Stimulated activated CD8-positive, alpha-beta memory T cell treated with anti-CD3 and anti-CD28 coated beads, Interleukin-7, amount 100 ng/mL, for 1 hour (primary cell): ENCODE measurements at places on chromosomes 11 and 22.

DNA sequence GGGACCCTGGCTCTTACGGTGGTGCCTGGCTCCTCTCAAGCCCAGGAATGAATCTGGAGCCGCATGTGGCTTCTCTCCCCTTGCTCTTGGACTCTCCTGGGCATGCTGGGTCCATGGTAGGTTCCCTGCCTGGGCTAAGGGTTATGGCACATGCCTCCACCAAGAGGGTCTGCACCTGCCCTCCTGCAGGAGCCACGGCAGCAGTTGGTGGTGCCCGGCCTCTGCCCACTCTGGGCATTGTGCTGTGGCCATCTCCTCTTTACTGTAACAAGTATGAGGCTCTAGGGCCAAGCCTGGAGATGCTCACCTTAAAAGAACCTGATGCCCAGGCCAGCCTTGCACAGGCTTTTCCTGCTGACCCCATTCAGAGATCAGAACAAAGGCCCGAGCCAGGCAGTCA is 104.0 kb upstream of the PITPNB start:
- DNase-seq = no peak

DNA sequence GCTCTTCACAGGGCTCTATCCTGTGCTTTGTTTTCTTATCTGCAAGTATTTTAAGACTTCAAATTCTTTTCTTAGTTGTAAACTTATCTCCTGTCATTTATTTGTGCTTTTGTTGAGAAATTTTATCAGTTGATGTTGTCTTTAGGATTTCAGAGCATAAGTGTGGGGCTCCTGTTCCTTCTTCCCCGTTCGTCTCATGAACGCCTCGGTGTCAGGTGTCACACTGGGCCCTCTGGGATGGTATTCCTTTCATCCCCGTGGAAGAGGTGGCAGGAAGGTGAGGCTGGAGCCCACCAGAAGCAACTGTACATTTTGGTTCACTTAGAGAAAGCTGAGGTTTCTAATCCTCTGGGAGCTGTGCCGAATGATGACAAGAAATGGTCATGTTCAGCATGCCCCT is 17.9 kb downstream of the NADSYN1 start:
- DNase-seq = no peak

DNA sequence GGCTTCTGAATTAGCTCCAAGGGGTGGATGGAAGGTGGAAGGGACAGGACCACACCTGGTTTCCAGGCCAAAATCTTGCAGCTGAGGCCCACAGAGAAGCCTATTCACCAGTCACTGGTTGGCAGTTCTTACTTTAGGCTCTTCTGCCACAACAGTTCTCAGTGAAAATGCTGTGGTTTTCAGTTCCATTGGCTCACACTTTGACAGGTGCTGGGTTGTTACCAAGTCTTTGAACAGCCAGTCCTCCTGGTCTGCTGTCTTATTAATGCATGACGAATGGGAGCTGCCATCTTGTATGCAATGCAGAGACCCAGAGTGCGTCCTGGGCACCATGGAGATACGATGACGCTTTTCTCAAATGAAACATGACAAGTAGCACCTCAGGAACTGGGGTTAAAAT is 232.0 kb upstream of the ZBED5 start:
- no peak for DNase-seq

DNA sequence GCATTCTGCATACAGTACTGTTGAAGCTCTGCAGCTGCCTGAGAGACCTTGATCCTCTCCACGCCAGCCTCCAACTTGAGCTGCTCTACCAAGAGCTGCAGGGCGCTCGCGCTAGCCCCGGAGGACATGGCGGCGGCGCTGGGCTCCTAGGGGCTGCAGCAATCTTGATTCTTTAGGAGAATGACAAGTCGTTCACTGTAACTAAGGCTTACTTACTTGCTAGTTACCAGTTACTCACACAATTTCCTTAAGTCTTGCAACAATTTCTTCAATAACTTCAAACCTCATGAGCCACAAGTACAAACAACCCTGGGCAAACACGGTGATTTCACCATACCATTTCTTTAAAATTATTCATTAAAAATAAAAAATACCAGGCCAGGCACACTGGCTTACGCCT is 21.9 kb downstream of the SBF2 start:
- DNase-seq = no peak

DNA sequence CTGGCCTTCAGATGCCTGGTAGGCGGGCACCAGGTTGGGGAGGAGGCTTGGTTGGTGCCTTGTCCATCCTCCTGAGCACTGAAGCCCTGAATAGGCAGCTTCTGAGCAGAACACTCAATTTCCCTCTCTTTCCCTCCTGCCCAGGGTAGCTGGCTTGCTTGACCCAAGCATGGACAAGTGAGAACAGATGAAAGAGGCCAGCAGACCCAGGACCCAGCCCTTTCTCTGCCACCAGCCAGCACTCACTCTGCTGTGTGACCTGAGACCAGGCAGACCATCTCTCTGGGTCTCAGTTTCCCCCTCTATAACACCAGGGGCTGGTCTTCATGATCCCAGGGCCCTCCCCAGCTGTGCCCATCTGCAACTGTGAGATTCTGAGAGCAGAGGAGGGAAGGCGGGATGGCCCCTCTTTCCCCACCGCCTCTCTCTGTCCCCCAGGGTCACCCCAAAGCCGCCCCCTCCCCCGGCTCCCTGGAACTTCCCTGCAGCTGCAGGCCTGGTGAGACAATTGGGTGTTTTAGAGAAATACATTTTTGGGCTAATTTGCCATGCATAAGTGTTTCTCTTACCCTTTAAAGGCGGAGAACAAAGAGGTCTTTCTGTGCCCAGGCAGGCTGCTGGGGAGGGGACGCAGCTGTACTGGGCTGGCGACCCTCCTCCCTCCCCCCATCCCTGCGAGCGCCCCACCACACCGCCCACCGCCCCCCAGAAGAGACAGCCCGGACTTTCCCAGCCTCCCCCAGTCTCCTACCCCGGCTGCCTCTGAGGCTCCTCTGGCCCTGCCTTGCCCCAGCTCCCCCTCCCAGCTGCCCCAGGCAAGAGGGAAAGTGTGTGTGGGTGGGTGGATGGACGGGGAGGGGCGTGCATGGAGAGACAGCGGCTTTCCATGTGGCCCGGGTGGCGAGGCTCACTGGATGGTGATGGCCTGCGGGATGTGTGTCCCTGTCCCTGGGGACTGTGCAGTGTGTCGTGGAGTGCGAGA is 30.8 kb upstream of the PICK1 start:
- DNase-seq = no peak

GRCh38 chr11:110022548-110022947 is 70.6 kb upstream of the ZC3H12C start:
- no peak for DNase-seq

- DNase-seq = no peak
Observed at GRCh38 chr11:60498399-60498798, 5.8 kb downstream of the MS4A12 start.

GRCh38 chr11:46489656-46490560 is 98.3 kb upstream of the CHRM4 start:
- no peak for DNase-seq

DNA sequence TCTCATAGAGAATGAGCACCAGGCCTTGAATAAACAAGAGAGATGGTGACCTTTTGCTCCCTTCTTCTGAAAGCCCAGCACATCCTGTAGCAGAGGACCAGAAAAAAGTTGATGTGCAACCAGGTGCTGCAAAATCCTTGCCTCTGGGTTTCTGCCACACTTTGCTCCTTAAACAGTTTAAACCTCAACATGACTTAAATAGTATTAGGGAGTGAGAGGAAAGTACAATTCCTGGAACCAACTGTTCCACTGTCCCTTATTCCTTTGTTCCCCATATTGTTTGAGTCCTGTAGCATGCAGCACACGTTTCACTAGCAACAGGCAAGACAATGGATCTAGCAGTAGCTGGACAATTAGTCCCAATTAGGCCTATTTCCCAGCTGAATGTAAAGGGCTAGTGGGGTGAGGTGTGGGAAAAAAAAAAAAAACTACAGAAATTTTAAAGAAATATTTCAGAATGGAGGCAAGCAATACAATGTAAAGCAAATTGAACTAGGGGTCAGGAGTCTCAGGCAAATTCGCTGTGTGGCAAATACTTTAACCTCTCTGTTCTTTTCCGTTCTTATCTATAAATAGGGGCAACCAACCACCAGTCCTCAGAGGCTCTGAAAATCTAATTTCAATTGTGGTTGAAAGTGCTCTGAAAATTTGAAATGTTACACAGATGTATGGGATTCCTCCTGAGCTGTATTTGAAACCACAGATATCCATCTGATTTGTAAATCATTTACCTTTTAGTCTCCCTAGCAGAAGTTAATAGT is 6.6 kb downstream of the MPPED2 start:
- no peak for DNase-seq

- no peak for DNase-seq
Observed at GRCh38 chr11:114166897-114167323, 107.4 kb downstream of the ZBTB16 start.

GRCh38 chr22:19214078-19214473 is 35.5 kb upstream of the SLC25A1 start:
- DNase-seq = no peak

- DNase-seq = no peak
Observed at GRCh38 chr11:79236541-79236971, 204.3 kb downstream of the TENM4 start.

DNA sequence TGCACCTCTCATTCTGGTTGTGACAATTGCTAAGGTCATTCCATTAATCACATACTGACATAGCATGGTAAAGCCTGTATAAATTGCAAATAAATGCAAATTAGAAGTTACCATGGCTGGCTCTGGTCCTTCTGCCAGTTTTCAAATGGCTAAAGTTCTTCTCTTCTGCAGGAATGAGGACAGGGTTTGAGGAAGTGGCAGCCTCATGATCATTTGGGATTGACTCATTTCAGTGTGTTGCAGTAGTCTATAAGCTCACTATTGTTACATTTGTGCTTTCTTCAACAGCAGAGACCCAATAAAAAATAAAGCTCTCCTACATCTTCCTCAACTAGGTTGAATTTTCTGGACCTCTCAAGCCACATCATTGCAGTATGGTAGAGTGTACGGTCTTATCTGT is 60.3 kb downstream of the NECTIN1 start:
- DNase-seq = no peak

- DNase-seq = no peak
Observed at GRCh38 chr22:17237038-17237668, 17.9 kb upstream of the ADA2 start.

- no peak for DNase-seq
Observed at GRCh38 chr11:30788849-30789248, 202.7 kb upstream of the MPPED2 start.

DNA sequence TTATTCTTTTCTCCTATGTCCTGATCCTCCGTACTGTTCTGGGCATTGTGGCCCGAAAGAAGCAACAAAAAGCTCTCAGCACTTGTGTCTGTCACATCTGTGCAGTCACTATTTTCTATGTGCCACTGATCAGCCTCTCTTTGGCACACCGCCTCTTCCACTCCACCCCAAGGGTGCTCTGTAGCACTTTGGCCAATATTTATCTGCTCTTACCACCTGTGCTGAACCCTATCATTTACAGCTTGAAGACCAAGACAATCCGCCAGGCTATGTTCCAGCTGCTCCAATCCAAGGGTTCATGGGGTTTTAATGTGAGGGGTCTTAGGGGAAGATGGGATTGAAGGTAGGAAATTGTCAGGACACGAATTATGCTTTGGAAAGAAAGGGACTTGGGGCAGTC is 843 bp downstream of the OR51T1 start:
- DNase-seq = no peak

- DNase-seq = no peak
Observed at GRCh38 chr11:120289426-120289825, 35.7 kb upstream of the TLCD5 start.

GRCh38 chr11:75056814-75057213 is 39.9 kb downstream of the OR2AT4 start:
- no peak for DNase-seq

DNA sequence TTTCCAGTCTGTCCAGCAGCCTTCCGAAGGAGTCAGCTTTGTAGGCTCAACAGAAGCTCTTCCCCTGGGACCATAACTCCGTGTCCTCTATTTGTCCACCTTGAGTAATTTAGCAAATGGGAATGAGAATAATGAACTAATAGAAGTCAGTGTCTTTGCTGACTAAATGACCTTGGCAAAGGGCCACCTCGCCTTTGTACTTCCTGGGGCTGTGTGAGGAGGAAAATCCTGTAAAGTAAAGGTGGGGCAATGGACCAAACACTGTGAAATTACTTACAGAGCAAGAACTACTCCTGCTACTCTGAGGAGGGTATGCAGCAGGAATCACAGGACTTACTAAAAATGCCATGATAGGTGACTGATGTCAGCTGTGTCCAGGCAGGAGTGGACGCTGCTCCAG is 36.2 kb upstream of the CSNK2A3 start:
- no peak for DNase-seq
